Activated T-helper 1 cell treated with Interleukin-2 at 50 U/mL for 16 hours (primary cell): ENCODE measurements at places on chromosomes 12 and 14.

DNA sequence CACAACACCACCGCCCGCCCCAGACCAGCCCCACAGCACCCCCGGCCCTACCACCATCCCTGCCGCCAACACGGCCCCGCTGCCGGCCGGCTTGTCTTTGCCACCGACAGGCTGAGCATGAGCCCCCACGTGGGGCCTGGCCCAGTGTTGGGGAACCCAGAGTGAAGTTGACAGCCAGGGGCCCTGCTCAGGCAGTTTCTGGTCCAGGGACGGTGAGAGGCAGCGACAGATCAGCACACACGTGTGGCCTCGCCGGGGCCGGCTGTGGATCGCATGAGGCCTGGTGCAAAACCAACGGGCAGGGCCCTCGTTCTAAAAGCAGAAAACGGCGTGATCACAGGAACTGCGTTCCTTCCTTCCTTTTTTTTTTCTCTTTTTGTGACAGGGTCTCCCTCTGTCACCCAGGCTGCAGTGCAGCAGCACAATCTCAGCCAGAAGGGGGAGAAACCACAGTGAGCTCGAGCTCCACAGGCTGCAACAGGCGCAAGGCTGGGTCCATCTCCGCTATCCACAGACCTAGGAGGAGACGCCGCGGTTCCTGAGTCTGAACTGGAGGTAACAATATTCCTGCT, 50.5 kb upstream of the FBRSL1 start:
- no peak for DNase-seq

DNA sequence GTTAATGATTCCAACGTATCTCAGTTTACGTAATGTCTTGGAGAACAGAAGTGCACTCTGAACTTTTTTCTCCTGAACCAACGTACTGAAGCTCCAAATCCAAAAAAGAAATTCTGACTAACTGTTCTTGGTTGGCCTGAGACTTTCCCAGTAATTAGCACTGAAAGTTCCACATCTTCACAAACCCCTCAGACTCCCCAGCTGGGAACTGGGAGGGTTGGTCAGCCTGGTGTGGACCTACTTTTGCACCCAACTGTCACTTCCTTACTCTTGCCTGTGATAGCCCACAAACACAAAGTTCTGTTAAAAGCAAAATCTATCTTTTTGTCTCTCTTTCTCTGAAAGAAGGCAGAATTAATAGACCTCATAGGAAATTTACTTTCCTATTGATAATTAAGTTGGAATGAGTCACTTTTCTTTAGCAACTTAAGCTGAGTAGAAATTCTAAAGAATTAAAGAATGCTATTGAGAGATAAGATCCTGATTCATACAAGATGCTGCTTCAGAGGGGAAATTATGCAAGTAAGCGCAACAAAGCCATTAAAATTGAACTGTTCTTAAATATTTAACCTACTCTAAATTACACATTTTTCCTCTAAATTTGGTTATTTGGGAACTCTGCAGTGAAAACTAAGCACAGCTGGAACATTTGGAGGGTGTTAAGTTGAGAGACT, 155.0 kb downstream of the EPS8 start:
- no peak for DNase-seq

- DNase-seq: no peak
These were observed 16.8 kb downstream of the GNS start for GRCh38 chr12:64742416-64742815.

- no peak for DNase-seq
These were observed 13.2 kb upstream of the TIGAR start for GRCh38 chr12:4307593-4308333.

DNA sequence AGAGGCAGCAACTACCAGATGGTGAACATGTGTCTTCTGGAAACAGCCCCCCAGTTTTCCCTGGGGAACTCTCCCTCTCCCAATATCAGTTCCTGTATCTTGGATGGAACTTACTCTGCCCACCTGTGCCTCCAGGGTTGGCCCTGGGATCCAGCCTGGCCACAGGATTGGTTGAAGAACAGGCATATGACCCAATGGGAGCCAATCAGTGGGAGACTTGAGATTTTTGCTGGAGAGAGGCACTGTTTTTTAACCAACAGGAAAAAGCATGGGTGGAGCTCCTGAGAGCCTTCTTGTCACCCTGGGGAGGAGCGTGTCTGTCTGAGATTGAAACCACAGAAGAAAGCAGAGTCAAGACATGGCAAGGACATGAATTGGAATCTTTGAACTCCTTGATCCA, 33.6 kb upstream of the COX6A1 start:
- DNase-seq: no peak

DNA sequence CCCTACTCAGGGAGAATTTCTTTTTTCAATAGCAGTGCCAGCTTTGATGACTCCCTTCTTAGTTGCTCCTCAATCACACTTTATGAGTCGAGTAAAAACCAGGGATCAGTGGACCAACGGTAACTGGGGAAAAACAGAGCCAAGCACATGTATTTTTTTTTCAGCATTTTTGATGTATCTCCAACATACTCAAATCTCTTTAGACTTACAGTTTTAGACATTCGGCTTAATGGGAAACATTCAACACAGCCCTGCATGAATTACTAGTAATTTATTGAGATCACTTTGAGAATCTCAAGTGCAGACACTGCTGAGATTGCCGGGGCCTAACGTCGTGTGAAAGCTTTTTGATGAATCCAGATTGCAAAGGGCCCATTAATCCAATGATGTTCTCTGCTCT, 306.7 kb downstream of the NUAK1 start:
- no peak for DNase-seq

DNA sequence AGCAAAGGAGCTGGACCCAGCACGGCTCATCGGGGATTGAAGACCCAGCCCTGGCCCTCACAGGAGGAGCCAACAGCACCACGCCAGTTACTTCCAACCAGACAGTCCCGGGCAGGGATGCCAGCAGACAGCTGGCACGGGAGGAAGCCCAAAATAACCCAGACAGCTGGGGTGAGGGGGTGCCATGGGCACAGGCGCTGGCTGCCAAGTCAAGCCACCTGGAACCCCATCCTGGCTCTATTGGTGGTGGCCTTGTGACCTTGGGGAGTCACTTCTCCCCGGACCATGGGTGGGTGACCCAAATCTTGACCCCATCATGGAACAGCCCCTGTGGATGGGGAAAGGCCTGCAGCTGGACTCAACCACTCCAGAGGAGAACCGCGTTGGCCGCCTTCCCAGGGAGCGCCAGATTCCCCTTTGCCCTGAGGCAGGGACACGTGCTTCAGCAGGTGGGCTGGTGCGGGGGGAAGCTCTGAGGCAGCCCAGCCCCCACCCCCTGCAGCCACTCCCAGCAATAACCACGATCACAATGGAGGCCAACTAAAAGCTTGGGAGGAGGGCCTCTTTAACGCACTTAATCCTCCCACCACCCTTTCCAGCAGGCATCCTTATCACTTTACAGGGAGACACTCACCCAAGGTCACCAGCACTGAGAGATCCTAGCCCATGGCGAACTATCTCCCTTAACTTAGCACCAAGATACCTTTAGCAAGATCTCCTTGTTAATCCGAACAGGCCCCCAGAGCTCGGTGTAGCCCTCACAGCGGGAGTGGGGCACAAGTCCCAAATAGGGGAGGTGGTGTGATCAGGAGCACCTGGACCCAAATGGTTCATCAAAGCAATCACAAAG, 4.7 kb upstream of the RHOF start:
- DNase-seq: no peak

GRCh38 chr12:49626169-49626835, 2.9 kb downstream of the PRPF40B start:
- DNase-seq: no peak

DNA sequence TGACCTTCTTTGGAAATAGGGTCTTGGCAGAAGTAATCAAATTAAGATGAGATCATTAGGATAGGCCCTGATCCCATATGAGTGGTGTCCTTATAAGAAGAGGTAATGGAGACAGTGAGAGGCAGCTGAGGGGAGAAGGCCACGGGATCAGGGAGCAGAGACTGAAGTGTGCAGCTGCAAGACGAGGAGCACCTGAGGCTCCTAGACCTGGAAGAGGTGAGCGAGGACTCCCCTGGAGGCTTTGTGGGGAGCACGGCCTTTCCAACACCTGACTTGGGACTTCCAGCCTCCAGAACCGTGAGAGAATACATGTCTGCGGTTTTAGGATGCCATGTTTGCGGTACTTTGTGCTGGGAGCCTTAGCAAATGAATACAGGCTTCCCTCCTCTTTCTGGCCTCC, 37.5 kb downstream of the LRTM2 start:
- DNase-seq: no peak

DNA sequence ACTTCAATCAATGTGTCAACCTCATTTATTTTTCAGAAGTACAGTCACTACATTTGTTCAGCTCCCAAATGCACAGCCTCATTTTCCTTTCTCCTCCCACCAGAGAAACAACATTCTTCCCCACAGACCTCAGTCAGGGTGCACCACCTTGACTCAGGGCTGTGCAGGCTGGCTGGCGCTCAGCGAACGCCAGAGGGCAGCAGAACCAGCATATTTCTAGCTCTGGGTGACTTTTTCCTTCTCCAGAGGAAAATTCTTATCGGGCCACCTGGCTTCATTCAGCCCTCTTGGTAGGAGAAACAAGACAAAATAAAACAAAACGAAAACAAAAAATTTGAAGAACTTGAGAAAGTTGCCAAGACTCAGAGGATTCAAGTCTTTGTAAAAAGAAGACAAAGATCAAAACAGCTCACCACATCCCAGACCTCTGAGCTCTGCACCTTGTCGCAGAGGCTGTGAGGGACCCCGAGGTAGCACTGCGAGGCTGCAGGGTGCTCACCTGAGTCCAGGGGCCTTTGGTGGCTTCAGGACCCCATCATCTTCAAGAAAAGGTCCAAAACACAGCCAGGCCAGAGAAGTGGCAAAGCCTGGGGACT, 33.7 kb downstream of the PAH start:
- DNase-seq: no peak

- no peak for DNase-seq
These were observed 14.4 kb downstream of the FGD6 start for GRCh38 chr12:95202691-95203486.

DNA sequence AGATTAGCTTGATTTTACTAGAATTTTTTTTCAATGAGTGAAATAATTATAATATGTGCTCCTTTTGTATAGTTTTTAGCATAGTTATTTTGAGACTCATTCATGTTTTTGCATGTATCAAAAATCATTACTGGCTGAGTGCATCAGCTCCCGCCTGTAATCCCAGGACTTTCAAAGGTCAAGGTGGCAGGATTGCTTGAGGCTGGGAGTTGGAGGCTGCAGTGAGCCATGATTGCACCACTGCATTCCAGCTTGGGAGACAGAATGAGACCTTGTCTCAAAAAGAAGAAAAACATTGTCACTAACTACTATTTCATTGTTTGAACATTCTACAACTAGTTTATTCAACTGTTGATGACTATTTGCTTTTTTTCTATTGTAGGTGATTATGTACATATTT, 802.7 kb downstream of the SLC16A7 start:
- no peak for DNase-seq

- no peak for DNase-seq
These were observed at the start of gene SERPINA9 for GRCh38 chr14:94476023-94476422. Gene SERPINA9 (minus strand): TSS chr14:94476197. CDS start chr14:94469840, 6,357 bp downstream.

- DNase-seq: no peak
These were observed 2.5 kb upstream of the SSH1 start for GRCh38 chr12:108859923-108860291.

DNA sequence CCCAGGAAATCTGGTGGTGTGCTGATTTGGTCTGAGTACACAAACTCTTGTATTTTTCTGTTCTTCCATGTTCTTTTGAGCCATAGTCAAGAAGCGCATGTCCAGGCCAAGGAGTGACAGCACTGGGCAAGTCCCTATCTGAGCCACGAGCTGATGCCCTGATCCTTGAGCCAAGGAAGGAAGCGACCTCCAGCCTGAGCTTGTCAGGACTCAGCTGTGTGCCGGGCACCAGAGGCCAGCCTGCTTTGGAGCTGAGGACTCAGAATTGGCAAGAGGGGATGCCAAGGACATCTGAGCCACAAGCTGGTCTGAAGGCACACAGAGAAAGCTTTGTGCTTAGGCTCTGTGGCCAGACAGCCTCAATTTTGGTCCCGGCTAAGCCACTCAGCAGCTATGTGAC, 52.6 kb downstream of the GALNT16 start:
- no peak for DNase-seq

GRCh38 chr12:116717466-116718437, 20.1 kb downstream of the SPRING1 start:
- no peak for DNase-seq

GRCh38 chr14:55913324-55914025, 204.7 kb upstream of the PELI2 start:
- no peak for DNase-seq

GRCh38 chr14:24036169-24036962, 15.4 kb upstream of the CARMIL3 start:
- peak; percentile 52 for DNase-seq

GRCh38 chr12:5643266-5643665, 211.4 kb downstream of the NTF3 start:
- no peak for DNase-seq

- peak; percentile 42 for DNase-seq
These were observed 50.5 kb downstream of the IRF2BPL start for GRCh38 chr14:76977793-76978720.

GRCh38 chr14:39396448-39396847, 35.8 kb downstream of the FBXO33 start:
- DNase-seq: no peak

DNA sequence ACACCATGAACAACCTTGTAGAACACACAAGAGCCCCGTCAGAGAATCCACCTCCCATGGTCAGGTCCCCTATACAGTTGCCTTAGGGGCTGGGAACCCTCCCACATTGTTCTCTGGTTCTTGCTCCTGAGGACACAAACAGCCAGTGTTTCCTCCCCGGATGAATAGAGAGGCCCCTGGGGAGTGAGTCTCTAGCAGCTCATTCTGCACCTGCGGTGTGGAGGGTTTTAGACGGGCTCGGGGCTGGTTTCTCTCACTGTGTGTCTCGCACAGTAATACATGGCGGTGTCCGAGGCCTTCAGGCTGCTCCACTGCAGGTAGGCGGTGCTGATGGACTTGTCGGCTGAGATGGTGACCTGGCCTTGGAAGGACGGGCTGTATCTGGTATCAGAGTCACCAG, 1052.1 kb downstream of the TMEM121 start:
- no peak for DNase-seq

DNA sequence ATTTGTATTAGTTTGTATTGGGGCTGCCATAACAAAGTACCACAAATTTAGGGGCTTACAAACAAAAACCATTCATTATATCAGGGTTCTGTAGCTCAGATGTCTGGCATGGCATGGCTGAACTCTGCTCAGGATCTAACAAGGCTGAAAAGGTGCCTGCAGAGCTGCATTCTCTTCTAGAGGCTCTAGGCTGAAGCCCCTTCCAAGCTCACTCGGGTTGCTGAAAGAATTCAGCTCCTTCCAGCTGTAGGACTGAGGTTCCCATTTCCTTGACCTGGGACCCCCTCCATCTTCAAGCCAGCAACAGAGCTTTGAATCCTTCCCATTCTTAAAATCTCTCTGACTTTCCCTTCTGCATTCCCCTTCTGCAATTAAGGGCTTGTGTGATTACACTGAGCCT, 90.7 kb downstream of the NUAK1 start:
- no peak for DNase-seq

DNA sequence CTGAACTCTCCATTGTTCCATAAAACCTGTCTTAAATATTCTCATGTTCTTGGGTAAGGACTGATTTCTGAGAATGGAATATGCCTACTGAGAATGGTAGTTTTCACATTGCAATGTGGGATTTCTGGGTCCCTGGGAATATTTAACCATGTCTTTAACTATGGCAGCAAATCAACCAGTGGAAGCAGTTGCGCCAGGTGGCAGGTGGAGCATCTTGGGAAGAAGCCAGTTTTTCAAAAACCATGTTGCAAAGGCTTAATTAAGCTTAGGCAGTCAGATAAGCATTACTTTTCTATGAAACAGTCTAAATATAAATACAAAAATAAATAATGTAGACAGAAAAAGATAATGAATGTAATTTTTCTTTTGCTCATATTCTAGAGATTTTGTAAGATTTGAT, 448.1 kb downstream of the ADAMTS20 start:
- no peak for DNase-seq

- DNase-seq: no peak
These were observed 192.9 kb downstream of the SEC23A start for GRCh38 chr14:38910092-38910491.
